ENCODE measurements at places on chromosomes 5 and 9. TPM values are rescaled to one million over a fixed set of nuclear protein-coding genes. Genes with fewer than 3 reads are reported as not detected.
A peak's percentile ranks its signal among the peaks of the same experiment; 100 is the strongest.

DNA sequence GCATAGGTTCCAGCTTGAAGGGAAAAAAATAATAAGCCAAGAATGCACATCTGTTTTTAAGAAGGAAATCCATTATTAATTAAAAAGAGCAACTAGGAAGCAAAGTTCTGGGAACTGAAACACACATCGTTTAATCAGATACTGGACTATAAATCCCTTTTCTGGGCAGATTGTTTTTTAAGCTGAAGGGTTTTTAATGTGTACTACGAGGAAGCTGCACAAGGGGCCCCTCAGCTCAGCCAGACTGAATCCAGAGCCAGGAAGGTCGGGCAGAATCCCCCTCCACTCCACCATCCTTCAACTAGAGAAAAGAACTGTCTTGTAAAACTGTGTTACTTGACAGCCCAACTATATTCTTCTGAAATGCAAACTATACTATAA is 49.2 kb downstream of the ROR2 start:
- no peak for DNase-seq

- peak; percentile 36 for DNase-seq
Observed at GRCh38 chr9:132800038-132800648, 77.9 kb downstream of the AK8 start.

The CAMK4 gene
- 1.0 TPM for total RNA-seq

- DNase-seq, result no peak
Observed at GRCh38 chr5:72308853-72309191, 11.2 kb downstream of the MRPS27 start.

GRCh38 chr9:85727500-85727899 is 14.3 kb downstream of the AGTPBP1 start:
- DNase-seq, result no peak

DNA sequence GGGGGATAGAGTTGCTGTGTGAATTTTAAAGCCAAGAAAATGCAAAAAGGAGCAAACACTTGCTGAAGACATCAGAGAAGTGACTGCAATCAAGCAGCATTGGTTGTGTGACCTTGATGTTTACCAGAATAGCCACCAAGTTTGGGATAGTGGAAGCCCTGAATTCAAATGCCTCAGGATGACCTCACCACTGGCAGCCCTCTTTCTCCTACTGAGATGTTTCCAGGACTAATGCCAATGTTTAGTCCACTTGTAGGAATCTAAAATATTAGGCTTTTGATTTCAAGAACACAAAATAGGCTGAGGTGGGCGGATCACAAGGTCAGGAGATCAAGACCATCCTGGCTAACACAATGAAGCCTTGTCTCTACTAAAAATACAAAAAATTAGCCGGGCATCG is 112.2 kb upstream of the NUDT12 start:
- no peak for DNase-seq

The NXNL2 gene
- total RNA-seq, result not detected

GRCh38 chr5:149801307-149801990 is 71.3 kb downstream of the PPARGC1B start:
- DNase-seq, result no peak

DNA sequence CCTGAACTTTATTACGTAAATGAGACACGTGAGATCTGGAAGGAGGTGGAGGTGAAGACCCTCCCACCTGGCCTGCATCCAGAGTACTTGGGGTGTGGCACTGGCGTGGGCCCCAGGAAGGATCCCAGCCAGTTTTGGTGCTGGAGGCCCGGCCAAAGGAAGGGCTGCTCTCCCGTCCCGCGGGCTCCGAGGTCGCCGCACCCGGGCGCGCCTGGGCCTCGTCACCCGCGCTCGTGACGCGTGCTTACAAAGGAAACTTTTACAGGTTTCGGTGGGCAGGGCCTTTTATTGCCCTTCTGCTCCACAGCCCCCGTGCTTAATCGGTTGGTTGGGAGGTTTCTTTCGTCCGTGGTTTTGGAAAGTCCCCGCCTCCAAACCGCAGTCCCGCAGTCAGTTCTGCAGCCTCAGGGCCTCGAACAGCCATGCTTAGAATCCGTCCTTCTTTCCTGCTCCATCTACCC is 29.2 kb downstream of the CDKN2A start:
- no peak for DNase-seq

DNA sequence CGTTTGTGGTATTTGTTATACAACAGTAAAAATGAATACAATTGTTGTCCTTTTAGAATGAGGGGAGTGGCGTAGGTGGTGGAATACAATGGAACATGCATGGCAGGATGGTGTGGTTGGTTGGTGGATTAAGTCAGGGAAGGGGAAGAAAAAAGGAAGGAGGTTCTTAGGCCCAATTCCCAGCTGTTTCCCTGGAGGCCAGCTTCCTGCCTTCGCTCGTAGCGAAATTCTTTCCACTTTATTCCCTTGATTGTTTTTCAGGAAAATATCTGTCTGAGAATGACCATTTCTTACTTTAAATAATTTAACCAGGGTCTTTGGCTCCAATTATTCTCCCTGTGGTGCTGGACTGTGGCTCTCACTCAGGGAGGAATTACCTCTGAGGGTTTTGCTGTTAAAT is 24.1 kb upstream of the DMAC1 start:
- DNase-seq, result no peak

The LCN10 gene
- 1.4 TPM for total RNA-seq
